CD4-positive, alpha-beta T cell treated with Interleukin-15 for 4 hours (primary cell): ENCODE measurements at places on chromosomes 2 and 18.

DNA sequence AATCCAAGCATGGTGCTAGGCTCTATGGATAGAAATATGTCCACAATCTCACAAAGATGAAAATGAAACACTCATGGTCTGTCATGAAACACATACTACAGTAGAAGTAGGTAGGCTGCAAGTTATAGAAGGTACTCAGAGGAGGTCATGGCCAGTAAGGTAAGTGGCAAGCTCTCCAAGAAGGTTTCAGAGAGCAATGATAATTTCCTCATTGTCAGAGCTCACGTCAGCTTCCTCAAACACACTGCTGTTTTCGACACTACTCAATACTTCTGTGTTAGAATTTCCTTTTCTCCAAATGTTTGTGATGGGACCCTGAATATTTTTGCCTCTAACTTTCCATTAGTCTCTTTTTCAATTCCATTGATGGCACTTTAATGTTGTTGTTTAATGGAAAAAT lies 25.5 kb downstream of the CCDC141 start:
- DNase-seq = no peak

GRCh38 chr18:58556331-58557007 lies 72.4 kb downstream of the ALPK2 start:
- no peak for DNase-seq

DNA sequence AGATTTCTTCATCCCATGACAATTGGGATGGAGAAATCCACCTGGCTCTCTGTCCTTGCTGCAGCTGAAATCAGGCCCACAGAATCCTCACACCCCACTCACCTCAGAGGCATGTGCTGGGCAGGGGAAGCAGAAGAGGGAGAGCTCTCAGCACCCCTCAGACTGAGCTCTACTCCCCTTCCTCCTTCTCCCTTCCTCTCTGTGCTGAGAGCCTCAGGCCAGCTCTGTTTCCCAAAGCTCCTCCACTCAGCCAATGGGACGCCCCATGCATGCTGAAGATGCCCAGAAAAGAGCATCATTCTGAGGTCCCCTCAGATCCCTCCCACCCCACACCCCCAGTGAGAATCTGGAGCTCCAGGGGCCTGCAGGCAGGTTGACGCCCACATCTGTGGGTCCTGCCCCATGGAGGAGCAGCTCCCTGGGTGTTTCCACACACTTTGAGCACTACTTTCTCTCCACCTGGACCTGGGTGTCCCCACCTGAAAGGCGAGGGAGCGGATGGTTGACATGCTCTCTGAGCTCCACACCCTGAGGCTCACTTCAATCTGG lies 637.7 kb upstream of the ID2 start:
- DNase-seq = no peak

GRCh38 chr2:24723665-24724064 lies 69.5 kb downstream of the PTRHD1 start:
- DNase-seq = no peak

GRCh38 chr2:140918426-140918825 lies 1212.4 kb downstream of the LRP1B start:
- DNase-seq = no peak

DNA sequence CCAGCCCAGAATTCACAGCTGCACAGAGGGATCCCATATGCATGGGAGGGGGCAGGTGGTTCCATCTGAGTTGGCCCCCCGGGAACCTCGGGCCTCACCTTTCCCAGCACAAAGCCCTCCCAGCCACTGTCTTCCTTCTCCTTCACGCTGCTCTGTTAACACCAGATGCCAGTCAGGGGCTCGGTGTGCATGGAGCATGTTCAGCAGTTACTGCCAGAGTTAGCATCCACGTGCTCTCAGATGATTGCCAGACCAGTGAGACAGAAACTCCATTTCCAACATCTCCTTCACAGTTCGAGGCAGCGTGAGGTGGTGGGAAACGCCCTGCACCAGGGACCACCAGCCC lies 101.0 kb downstream of the PTGR3 start:
- DNase-seq = no peak

DNA sequence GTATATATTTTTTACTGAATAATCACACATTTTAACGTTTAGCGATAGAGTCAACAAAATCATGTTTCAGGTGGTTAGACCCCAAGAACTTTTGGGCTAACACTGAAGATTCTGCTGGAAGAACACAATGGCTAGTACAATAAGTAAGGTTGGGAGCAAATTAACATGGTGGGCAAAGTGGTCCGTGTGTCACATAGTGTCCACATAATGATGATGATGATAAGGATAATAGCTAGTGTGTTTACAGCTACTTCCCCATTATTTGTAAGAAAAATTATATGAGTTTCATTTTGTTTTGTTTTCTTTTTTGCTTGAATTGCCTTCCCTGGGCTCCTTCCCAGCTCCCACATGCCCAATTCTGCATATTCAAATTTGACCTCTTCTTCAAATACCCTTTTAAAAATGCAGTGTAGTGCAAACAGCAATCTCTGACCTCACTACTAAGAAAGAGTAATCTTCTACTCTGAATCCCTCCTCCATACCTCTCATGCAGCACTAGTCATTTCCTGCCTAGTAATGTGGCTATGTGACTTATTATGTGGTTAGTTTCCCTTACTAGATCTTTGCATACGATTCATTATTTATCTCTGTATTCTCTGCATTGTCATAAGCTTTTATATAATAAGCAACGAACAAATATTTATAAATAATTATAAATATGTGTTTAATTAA lies 16.9 kb upstream of the VPS54 start:
- DNase-seq = peak; percentile 70
